ENCODE measurements at places on chromosomes 2 and 18.

- no peak for DNase-seq
Observed at GRCh38 chr2:178143481-178143880, 31.2 kb downstream of the RBM45 start.

- DNase-seq, result no peak
Observed at GRCh38 chr2:227780981-227781615, 32.5 kb upstream of the CCL20 start.

DNA sequence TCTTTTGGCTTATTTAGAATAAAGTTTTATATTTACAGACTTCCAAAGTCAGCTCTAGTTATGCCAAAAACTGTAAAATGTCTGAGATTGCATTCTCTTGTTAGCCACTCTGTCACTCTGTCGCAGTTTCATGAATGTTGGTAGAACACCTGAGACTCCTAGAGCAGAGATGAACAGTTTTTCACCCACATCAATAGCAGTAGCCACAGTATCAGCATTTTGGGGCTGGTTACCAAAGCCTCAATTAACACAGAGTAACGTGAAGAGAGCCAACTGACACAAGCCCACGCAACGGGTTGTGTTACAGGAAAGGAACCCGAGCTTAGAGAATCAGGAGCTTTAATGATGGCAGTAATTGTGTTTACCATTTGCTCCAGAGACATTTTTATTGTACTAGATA, 443.0 kb upstream of the SLC39A10 start:
- DNase-seq, result no peak

DNA sequence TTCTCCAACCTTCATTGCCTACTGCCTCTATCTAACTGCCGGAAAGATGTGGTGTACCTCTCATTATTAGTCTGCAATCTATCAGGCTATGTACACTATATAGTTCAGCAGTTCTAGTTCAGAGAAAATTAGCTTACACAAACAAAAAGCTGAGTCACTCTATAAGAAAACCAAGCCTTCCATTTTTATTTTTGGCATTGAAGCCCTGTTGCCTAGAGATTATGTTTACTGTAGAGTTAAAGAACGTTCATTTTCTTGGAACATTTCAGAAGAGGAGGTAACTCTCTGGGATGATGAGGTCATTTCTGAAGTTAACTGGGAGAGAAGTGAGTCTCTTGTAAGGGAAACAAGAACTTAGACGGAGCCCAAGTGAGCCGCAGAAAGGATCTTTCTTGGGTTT, 133.5 kb downstream of the FAM124B start:
- no peak for DNase-seq

DNA sequence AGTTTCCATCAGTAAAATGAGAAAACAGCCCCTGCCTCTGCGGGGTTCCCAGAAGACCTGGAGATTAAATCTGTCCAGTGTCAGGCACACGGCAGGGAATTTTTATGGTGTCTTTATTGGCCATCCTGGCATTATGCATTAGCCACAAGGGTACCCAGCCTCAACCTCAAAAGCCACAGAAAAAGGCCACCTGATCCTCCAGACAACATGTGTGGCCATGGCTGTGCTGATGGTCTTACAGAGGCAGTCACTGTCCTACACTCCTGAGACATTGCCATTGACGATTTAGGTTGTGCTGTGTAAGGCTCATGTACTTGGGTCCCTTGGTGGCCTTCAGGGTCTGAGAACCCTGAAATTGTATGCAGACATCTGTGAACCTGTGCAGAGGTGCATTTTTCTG, 115.6 kb downstream of the SMAD7 start:
- no peak for DNase-seq

- DNase-seq, result no peak
Observed at GRCh38 chr2:620004-620403, 57.2 kb downstream of the TMEM18 start.

- no peak for DNase-seq
Observed at GRCh38 chr18:75548353-75548905, 120.9 kb upstream of the SMIM21 start.

- DNase-seq, result no peak
Observed at GRCh38 chr2:133166031-133166430, 402.2 kb downstream of the NCKAP5 start.

GRCh38 chr2:177296040-177296439, 31.5 kb upstream of the NFE2L2 start:
- DNase-seq, result peak; percentile 3

DNA sequence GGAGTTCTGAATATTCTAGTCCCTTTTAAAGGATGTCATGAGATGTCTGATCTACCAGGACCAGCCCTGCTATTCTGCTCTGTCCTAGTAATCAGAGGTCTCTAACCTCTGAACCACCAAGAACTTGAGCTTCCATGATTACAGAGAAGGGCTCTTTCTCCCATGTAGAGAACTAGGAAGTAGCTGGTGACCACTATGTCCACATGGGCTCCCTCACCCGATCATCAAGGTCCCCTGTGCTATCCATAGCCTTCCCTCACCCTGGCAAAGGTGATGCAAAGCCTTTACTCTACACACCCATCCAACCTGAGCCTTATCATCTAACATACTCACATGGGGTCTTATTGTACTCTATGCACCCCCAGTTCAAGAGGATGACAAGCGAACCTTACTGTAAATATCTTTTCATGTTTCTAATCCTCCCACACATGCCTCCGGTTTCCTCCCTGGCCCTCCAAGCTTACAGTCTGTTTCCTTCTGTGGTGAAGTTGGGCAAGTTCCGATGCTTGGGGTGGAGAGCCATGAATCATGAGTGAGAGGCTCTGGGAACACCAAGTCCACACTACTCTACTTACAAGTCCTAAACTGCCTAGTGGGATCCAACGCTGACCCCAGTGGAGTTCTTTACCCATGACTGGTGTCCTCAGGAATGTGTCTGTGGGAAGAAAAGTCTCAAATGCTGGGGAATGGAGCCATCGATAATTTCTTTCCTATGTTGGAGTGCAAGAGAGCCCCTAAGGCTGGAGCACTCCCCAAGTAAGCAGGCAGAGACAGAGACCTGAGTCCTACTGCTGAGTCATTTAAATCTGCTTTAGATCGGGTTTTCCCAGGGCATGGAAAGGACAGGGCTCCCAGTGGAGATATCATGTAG, 73.3 kb upstream of the KLF7 start:
- no peak for DNase-seq

- DNase-seq, result no peak
Observed at GRCh38 chr2:196166876-196167275, 4.5 kb downstream of the STK17B start.

DNA sequence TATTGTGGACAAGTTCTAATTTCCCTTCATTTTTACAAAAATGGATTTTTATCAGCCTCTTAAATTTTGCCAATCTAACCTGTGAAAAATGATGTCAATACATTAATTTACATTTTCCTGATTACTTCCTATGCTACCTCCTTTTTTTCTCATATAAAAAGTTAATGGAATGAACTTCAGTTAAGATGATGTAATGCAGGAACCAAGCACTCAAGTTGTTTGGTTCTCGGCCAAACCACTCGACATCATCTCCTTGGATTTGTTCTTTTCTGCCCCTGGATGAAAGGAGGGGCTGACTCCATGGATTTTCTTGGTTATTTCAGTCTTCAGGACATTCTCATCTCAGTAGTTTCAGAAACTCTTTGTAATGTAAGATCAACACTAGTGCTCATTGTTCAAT, 253.1 kb upstream of the NXPH2 start:
- DNase-seq, result no peak

GRCh38 chr2:58553937-58554336, 312.8 kb upstream of the FANCL start:
- DNase-seq, result no peak

DNA sequence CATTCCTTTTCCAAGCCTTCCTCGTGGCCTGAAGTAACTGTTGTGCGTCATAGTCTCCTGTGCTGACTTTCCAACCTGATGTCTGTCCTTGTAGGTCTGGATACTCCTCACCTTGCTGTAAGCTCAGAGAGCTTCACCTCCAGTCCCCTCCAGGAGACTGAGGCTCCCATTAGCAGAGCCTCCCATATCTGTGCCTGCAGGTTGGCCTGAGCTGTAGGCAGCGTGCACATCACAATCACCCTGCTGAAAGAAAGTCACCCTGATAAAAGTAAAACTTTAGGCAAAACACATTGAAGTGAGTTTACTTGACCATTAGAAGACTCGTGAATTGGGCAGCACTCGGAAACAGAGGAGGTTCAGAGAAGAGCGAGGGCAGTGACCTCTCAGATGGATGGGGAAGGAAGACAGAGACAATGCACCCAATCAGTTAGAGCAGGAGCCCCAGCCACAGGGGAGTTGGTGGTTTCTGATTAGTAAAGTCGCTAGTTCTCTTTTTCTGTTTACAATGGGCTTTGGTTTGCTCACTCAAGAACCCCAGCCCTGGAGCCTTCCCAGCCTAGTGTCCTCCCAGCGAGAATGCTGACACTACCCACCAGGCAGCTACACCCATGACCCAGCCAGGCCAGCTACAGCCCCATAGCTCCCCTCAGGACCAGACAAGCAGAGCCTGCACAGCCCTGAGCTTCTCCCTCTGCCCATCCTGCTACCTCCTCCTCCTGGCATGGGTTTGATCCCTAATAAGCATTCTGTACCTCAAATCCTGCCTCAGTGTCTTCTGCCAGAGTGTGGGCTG, 12.1 kb upstream of the TPO start:
- no peak for DNase-seq

DNA sequence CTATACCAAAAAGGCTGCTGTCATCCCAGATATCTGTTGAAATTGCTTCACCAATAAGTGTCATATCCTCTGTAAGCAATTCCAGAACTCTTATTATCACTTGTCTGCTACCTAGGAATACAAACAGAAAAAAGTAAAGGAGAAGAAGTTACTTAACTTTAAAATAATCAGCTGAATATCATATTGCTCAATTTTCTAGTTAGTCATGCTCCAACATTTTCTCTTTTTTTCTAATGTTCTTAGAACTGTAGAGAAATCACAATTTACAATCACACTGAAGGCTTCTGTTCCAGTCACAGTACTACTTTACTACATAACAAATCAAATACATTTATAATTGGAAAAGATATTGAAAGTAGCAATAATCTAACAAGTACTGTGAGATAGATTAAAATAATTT, 17.4 kb downstream of the RTTN start:
- no peak for DNase-seq

GRCh38 chr2:128318776-128319464, at the start of gene HS6ST1:
TSS of gene HS6ST1 (minus strand) at chr2:128318868. CDS start at chr2:128318563, 305 bp downstream.
- peak; percentile 61 for DNase-seq

DNA sequence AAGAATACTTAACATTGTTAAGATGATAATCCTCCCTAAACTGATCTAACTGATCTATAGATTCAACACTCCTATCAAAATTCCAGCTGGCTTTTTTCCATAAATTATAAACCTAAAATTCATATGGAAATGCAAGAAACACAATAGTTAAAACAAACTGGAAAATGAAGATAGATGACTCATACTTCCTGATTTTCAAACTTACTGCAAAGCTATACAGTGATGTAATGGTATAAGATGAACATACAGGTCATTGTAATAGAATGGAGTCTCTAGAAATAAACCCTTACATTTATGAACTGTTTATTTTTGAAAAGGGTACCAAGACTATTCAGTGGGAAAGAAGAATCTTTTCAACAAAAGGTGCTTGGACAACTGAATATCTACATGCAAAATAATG, 32.3 kb downstream of the UBXN4 start:
- DNase-seq, result peak; percentile 77

DNA sequence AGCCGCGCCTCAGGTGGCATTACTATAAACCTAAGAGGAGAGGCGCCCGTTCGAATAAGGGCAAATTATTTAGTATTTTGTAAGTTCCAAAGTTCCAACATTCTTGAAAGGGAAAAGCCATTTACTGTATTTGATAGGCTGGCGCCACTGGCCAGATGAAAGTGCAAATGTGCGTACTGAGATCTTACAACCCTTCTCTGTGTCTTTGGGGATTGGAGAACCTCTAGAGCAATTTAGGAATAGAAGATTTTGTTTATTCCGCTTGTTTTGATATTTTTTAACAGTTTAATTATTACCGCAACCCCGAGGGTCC, 467 bp upstream of the WDR35 start:
- no peak for DNase-seq

DNA sequence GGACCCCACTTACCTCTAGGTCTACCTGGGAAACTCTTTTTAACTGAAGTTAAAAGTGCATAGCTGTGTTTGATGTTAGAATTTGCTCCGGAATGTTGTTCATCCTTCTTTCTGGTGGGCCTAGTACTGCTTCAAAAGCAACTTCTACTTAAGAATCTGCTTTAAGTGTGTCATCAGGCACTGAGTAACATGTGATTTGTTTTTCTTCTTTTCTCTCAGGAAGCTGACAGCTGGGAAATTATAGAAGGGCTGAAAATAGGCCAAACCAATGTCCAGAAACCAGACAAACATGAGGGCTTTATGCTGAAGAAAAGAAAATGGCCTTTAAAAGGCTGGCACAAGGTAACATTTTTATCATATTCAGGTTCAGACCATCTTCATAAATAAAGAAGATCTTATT, 122.9 kb downstream of the PRKRA start:
- no peak for DNase-seq

GRCh38 chr2:203347375-203347774, 19.2 kb downstream of the ABI2 start:
- DNase-seq, result no peak

GRCh38 chr18:49025426-49025766, 74.6 kb upstream of the SMAD7 start:
- no peak for DNase-seq

DNA sequence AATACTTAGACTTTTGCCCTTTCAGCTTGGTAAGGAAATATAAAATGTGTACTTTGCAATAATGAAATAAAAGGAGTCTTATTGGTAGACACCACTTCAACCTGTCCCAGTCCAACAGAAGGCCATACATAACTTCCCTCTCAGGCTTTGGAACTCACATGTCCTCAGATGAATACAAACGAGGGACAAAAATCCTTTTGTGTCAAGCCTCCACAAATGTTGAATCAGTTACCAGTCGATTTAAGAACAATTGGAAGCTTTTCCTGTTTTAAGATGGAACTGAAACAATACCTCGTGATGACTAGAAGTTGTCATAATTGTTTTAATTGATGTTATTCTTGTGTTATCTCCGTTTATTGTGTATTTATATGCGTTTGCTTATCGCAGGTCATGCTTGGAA, 385.1 kb upstream of the POU3F3 start:
- no peak for DNase-seq

GRCh38 chr2:96528700-96529375, 7.7 kb upstream of the ARID5A start:
- no peak for DNase-seq

- peak; percentile 68 for DNase-seq
Observed at GRCh38 chr18:62751341-62751821, 36.0 kb downstream of the PHLPP1 start.

GRCh38 chr18:75247611-75248421, 37.2 kb downstream of the TSHZ1 start:
- peak; percentile 42 for DNase-seq

DNA sequence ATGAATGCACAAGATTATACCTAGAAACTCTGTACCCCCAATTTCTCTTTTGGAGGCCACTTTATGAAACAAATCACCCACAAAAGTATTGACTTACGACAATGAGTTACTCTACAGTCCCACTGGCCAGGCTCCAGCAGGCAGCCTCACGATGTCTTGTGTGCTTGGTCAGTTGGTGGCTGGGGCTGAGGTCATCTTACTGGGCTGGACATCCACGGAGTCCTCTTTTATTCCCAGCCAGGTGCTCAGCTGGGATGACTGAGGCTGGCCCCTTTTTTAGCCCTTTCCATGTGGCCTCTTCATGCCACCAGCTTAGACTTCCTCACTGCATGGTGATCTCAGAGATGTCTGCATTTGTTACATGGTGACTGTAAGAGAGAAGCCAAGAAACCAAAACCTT, 8.9 kb upstream of the ID2 start:
- DNase-seq, result no peak

All from kidney capillary endothelial cell (primary cell).